ENCODE measurements at places on chromosomes 7 and 10.
A peak's percentile ranks its signal among the peaks of the same experiment; 100 is the strongest.

GRCh38 chr7:50565977-50566376 is 772 bp upstream of the DDC start:
- DNase-seq: no peak

DNA sequence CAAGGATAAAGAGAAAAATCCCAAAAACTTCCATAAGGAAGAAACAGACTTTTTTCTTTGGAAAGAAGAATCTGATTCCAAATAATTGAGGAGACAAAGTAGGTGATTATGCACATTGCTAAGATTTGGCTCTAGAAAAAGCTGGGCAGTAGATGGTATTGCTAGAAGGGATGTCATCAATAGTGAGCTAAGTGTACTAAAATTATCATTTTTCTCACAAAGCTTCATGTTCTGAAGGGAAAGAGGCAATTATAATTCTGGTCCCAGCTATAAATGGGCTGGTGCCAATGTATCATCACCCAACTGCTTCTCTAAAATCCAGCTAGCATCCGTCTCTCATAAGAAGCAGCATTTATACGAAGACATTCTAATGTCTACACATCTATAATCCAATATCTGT is 23.9 kb downstream of the STEAP1 start:
- DNase-seq: no peak

- no peak for DNase-seq
These were observed 60.4 kb downstream of the FAM53B start for GRCh38 chr10:124683814-124684213.

- no peak for DNase-seq
These were observed 59.9 kb downstream of the DAGLB start for GRCh38 chr7:6387734-6388294.

- no peak for DNase-seq
These were observed 227.9 kb downstream of the TCF7L2 start for GRCh38 chr10:113177936-113178335.

DNA sequence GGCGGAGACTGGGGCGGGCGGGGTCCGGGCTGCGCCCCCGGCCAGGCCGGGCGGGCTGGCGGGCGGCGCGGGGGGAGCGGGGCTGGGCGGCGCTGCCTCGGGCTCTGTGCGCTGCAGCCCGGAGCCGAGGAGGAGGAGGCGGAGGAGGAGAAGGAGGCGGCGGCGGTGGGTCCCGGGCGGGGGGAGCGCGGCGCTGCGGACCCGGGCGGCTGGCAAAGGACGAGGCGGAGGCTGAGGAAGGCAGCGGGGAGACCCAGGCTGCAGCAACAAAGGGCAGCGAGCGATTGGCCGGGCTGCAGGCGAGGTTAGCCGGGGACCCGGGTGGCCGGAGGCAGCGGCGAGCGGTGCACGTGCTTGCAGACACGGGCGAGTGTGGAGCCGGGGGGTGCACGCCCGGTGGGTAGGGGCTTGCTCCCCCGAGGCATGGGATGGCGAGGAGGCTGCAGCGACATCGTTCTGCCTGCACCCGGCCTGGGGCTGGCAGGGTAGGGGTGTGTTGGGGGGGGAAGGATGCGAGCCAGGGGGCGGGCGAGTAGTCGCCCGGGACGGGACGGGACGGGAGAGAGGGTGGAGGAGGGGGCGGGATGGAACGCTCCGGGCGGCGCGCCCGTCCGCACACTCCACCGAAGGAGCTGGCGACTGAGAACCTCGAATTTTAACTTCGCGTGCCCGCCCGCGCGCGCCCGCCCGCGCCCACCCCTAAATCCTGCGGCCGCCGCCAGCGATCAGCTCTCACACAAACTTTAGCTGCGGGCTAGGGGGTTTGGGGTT is 844 bp upstream of the KAT6B start:
- DNase-seq: peak; percentile 14

Data from activated naive CD8-positive, alpha-beta T cell treated with anti-CD3 and anti-CD28 coated beads, Interleukin-2, amount 50 U/mL, for 16 hours (primary cell).